Hematopoietic multipotent progenitor cell treated with erythropoietin and hydrocortisone succinate and interleukin-3 and kit ligand, for 8 days (in vitro differentiated cells): ENCODE measurements at places on chromosomes 13 and 19.

DNA sequence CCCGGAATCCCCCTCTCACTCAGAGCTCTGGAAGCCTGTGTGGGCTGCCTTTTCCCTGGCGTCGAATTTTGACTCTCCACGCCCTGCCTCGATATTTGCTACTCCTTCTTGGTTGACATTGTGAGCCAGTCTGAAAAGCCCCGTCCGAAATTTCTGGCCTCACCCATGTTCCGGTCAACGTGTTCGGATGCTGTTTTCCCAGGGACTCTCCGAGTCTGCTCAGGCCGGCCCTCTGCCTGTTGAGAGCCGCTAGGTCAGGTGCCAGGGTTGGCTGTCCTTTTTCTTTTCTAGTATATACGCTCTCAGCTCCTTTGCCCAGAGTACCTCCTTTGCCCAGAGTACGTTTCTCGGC is 6.8 kb upstream of the DGKH start:
- peak; percentile 43 for DNase-seq

DNA sequence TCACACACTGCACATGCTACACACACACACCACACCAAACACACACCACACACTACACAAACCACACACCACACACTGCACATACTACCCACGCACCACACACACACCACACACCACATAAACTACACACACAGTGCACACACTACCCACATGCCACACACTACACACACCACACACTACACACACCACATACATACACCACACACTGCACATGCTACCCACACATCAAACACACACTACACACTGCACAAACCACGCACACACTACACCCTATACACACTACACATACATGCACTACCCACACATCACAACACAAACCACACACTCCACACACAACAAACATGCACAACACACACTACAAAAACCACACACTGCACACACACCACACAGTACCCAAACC is 6.0 kb downstream of the MAG start:
- DNase-seq, result no peak

DNA sequence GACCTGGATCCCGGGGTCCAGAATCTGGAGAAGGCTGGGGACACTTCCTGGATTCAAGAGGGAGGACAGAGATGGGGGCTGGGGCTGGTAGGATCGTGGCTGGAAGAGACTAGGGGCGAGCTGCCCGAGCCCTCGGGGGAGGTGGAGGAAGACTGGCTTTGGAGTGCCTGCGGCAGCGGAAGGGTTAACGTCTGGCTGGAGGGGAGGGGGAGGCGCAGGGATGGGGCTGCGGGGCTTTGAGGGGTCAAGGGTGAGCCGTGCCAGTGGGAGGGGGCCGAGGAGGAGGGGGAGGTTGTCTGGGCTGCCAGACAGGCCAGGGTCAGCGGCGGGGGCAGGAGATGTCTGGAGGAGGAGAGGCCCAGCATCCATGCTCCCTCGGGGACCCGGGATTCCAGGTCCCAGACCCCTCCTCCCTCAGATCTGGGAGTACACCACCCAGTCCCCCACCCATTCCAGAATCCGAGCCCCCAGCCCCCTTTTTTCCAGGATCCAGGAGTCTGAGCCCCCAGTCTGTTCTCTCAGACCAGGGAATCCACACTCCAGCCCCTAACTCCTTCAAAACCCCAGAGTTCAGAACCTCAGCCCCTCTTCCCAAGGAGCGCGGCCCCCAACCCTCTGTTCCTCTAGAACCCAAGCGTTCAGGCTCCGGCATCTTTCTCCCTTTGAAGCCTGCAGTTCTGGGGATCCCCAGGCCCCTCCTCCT is 3.2 kb upstream of the SPACA6 start:
- no peak for DNase-seq

DNA sequence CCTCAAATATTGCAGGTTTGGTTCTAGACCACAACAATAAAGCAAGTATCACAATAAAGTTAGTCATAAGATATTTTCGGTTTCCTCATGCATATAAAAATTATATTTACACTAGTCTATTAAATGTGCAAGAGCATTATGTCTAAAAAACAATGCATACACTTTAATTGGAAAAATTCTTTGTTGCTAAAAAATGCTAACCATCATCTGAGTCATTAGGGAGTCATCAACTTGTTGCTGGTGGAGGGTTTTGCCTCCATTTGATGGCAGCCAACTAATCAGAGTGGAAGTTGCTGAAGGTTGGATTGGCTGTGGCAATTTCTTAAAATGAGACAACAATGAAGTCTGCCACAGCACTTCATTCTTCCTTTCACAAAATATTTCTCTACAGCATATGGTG is 422.3 kb upstream of the GPC6 start:
- DNase-seq, result no peak

DNA sequence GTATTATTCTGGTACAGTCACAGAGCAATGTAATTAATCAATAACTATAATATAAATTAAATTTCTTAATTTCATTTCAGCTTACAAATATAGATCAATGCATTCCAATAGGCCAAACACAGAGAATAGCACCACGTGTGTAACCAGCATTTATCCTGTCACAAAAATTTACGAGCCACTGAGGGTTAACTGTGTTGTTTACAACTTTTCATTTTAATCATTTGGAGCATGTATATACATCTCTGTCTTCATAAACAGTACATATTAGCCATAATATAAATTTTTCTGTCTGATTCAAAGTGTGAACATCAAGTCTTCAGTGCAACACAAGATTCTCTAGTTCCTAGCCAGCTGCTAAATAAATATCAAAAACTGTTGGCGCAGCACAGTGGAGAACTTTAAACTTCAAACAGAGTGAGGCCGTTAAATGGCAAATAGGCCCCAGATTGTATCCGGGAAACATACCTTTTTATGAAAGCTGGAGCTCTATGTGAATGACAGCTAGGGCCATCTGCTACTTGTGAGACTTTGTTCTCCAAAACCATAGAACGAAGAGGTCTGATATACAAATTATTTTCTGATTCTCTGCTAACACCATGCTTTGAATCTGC is 105.1 kb downstream of the TBC1D4 start:
- DNase-seq, result no peak

DNA sequence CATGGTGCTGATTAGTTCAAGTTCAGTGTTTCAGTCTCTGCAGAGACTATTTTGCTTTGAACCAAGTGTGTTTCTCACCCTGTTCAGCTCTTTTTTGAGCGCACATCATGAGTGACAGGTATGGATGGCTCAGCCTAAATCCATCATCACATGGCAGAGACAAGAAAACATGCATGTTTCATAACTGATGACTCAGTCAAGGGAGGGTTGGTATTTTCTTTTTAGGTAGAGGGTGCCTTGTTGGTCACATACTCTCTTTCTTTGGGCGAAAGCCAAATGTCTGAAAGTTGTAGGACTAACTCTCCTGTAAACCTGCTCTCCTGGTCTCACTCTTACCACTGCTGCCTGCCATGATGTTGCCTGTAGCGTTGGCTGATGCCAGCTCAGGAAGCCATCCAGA is 48.1 kb upstream of the RAP2A start:
- DNase-seq, result no peak

DNA sequence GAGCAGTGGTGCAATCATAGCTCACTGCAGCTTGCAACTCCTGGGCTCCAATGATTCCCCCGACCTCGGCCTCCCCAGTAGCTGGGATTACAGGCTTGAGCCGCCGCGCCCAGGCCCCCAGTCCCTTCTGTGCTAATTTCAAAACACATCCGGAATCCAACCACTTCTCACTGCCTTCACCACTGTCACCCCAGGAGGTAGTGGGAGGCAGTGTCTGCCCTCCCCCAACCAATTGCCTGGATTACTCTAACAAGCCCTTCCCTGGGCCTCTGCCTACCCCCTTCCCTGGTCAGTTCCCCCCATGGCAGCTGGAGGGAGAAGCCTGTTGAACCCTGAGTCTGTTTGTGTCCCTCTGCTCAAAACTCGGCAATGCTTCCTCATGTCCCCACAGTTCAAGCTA is 2.3 kb downstream of the PRAM1 start:
- DNase-seq, result no peak

DNA sequence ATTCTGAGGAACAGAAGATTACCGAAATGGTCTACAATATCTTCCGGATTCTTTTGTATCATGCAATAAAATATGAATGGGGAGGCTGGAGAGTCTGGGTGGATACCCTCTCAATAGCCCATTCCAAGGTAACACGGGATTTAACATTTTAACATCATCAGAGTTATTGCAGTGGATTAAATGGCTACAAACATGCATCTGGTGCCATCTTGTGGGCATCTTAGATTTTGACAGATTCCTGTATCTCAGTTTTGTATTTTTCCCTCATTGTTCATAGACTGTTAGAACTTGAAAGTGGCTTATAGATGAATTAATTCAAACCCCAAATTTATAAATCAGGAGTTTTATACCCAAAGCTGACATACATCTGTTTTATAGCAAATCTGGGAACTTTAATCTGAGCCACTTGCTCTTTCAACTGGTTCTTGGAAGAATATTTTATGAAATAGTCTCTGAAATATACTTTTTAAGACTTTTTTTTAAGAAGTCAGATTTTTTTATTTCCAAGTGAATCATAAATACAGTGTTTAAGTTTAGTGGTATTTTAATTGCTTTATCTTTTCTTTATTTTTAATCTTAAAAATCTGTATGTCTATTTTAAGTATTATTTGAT is 215.2 kb downstream of the NBEA start:
- peak; percentile 69 for DNase-seq

- peak; percentile 63 for DNase-seq
Measured at GRCh38 chr19:1942078-1942933, 1.3 kb downstream of the CSNK1G2 start.

GRCh38 chr13:44759384-44760360 is 183.5 kb upstream of the TSC22D1 start:
- DNase-seq, result no peak

- no peak for DNase-seq
Measured at GRCh38 chr13:84567848-84568247, 685.6 kb upstream of the SLITRK1 start.

DNA sequence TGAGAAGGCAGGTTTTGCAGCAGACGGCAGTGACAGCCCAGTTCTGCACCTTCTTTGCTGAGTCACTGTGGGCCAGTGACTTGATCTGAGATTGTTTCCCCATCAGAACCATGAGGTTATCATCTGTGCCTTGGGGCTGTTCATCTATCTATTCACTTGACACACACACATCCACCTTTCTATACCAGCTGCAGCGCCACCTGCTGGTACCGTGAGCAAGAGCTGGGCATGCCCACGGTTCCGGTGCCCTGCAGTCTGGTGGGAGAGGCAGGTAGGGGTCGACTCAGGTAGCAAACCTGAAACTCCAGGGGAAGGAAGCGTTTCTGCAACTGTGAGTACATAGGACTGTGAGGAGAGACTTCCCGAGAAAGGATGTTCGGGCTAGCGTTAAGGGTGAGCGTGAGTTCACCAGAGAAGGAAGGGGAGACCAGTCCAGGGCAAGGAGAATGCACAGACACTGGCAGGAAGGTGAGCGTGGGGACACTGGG is 7.5 kb upstream of the LIN7B start:
- DNase-seq, result peak; percentile 75

DNA sequence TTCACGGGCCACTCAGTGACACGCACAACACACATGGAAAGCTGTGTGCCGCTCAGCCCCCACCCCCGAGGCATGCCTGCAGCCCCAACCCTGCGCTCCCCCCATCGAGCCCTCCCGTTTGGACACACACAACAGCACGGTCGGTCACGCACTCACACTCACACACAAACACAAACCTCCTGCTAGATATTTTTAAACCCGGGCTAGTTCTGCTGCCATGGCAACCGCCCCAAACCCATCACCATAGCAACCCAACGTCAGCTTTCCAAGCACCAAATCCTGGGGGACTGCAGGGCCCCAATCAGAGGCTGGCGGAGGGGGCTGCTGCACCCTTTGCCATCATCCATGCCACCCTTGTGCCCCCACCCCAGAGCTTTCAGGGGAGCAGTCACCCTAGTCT is 2.5 kb upstream of the NOVA2 start:
- no peak for DNase-seq

DNA sequence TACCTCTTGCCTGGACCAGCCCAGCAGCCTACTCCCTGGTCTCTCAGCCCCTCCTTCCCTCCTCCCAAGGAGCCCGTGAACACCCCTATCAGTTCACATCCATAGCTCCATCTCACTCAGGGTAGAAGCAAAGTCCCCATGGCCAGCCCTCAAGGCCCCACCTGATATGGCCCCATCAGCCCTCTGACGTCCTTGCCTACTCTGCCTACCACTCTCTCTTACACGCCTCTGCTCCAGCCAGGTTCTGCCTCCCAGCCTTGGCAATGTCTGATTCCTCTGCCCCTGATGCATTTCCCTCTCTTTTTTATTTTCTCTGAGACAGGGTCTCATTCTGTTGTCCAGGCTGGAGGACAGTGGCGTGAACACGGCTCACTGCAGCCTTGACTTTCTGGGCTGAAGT is 7.9 kb upstream of the SERTAD3 start:
- no peak for DNase-seq

GRCh38 chr19:57633832-57634131 is 814 bp downstream of the ZNF211 start:
- DNase-seq, result no peak

- DNase-seq, result no peak
Measured at GRCh38 chr13:30773561-30773960, 38.2 kb downstream of the ALOX5AP start.

DNA sequence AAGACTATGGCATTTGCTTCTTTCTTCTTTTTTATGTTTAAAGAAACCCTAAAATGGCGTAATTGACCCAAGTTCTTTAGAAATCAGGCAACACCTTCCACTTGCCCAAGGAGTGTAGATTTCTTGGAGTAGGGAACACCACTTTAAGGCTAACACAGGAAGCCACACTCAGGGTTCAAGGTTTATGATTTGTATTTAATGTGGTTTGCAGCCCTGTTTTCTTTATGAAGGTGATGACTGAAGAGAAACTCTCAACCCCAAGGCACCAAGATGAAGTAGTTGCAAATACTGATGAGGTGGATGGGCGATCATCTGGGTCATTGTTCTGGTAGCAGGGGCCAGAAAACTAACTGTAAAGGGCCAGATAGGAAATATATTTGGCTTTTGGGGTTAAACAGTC is 101.1 kb downstream of the DLEU7 start:
- DNase-seq, result no peak

GRCh38 chr19:51479531-51480331 is 1.4 kb downstream of the CEACAM18 start:
- DNase-seq, result no peak

DNA sequence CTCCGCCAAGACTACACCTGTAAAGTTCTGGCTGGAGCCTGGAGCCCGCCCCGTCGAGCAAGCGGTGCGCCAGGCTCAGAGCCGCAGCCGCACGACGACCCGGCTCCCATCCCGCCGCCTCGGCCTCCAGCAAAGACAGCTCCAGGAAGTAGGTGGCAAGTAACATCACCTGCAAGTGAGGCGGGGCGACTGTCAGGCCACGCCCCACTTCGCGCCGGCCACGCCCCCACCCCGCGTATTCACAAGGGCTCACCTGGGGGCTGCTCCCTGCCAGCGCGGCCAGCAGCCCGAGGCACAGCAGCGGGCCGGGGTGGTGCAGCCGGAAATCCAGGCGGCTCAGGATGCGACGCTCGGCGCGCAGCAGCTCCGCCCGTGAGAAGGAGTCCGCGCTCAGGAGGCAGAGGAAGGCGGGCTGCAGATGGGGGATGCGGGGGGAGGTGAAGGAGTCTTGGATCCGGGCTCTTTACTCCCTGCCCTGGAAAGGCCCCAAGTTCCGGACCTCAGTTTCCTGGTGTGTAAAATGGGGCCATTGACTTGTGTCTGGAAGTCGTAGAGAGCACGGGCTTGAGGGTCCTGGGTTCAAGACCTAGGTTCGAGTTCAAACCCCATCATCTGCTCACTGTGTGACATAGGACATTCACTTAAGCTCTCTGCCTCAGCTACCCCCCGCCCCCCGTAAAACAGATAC is 3.2 kb downstream of the CCNP start:
- no peak for DNase-seq

- DNase-seq, result no peak
Measured at GRCh38 chr13:76993021-76993420, 1.1 kb downstream of the CLN5 start.
